ENCODE measurements at places on chromosomes 12 and 14. TPM values are rescaled to one million over a fixed set of nuclear protein-coding genes. Genes with fewer than 3 reads are reported as not detected.

- DNase-seq, result no peak
Measured at GRCh38 chr14:77489041-77489440, 9.6 kb downstream of the ISM2 start.

GRCh38 chr12:104681012-104681690 is 224.4 kb downstream of the CHST11 start:
- no peak for DNase-seq

- DNase-seq, result no peak
Measured at GRCh38 chr12:64810831-64811230, 13.6 kb upstream of the TBC1D30 start.

- no peak for DNase-seq
Measured at GRCh38 chr14:53955229-53955556, 1.4 kb downstream of the BMP4 start.

- DNase-seq, result peak; percentile 29
Measured at GRCh38 chr14:33210311-33210710, 271.6 kb downstream of the NPAS3 start.

GRCh38 chr14:95320955-95321600 is 1.4 kb upstream of the CLMN start:
- DNase-seq, result no peak

B4GALNT1 gene
- 0.84 TPM for polyA plus RNA-seq

DNA sequence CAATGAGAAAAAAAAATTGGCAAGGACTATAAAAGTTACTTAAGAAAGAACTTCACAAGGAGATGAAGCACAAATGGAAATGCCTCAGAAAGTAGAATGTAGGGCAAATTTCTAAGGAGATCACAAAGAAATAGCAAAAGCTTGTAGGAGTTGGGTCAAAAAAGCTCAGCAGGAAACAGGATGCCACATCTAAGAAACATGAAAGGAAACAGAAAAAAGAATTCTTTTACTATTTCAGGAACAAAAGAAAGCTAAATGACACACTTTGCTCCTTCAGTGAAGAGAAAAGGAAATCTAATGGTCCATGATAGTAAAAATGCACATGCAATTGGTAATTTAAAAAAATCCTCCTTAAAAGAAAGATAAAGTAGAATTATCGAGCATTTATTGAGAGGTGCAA is 452.1 kb upstream of the GARIN6 start:
- no peak for DNase-seq

DNA sequence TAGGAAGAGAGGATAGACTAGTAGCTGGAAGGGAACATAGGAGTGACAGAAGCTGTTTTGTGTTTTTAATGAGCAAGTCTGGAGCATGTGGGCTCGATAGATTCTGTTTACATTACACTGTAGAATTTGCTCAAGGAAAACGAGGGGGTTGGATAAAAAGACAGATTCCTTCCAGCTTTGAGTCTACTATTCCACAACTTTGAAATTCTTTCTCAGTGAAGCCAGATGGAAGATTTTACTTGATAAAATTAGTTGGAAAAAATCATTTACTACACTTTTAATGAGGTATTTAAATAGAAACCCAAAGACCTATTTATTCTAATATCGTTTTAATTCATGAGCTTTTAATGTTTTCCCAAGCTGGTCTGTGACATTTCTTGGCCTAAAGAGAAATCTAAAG is 19.5 kb upstream of the EPS8 start:
- DNase-seq, result peak; percentile 55

RFLNA gene
- 7.6 TPM for polyA plus RNA-seq

DNA sequence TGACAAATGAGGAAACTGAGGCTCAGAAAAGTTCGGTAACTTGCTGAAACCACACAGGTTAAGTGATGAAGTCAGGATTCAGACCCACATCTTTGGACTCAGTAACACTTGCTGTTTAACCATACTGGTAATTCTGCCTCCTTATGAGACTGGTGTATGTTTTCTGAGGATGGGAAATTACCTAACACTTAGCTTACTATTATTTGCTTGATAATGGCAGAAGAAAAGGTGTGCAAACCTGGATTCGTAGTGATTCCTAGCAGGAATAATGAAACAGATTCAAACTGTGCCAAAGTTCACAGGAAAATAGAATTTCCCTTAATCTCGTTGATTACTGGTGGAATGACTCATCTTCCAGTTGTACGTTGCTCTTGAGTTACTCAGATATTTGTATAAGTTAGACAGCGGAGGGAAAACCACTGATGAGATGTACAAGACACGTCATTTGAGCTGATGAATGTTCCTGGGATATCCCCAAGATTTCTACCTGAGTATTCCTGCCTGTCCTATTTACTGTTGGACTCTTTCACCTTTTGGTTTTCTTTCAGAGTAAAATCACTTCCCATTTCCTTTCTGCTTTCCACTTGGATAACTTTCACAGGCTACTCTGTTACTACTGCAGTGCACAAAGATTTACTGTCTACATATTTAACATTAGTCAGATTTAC is 37.5 kb downstream of the PRORP start:
- DNase-seq, result no peak

DNA sequence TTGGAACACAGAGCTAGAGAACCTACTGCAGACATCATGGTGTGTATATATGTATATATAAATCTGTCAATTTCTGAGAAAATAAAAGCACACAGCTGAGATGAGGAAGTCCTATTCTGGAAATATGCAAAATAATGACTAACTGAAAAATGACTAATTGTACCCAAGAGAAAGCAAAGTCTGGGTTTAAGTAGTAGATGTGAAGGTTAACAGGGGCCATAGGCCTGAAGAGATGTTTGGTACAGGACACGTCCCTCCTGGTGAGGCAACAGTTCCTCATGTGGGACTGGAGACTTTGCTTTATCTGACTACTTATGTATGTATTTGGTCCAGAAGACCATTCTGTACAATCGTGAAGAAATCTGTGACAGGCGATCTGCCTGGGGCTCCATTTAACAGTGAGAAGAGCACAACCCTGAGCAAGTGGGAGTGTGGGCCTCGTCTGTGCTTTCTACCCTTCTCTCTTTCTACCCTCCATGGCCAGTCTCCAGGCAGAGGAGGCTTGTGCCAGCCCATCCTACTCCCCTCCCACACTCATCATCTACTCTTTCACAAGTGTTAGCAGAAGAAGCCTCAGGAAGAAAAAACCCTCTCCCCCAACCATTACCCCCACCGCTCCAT is 67.5 kb downstream of the SLC41A2 start:
- no peak for DNase-seq

DNA sequence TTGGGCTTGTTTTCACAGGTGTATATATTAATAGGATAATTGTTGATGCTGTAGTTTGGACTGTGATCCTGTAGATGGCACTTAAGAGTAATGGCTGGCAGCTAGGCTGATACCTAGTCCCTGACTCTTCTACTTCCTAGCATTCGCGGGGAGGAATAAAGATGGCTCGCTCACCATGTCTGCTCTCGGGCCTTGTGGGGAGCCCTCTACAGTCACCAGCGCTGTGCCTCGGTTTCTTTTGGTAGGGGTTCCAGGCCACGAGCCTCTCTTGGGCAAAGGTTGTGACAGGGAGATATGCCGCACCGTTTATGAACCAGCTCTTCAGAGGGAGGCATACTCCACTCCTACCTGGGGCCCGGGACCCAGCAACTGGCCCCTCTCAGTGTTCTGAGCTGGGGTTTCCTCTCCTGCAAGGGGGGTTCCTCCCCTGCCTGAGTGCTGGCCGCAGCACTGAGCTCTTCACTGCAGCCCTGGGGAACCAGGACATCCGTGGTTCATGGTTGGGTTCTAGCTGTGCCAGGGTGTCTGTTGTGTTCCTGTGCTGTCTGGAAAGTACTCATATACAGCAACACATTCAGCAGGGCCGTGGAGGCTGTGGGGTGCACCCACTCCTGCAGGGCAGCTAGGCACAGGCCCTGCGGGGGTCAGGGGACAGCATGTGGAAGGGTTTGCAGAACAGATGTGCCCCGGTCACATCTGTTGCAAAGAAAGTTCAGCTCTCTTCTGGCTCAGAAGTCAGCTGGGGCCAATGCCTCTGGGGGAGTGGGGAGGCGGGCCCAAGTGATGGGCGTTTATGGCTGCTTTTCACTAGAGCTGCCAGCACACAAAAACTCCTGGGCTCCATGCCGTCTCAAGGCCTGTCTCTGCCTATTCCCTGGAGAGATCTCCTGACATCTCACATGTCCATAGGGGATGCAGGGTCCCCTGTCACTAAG is 147.9 kb downstream of the PPFIA2 start:
- DNase-seq, result no peak

DNA sequence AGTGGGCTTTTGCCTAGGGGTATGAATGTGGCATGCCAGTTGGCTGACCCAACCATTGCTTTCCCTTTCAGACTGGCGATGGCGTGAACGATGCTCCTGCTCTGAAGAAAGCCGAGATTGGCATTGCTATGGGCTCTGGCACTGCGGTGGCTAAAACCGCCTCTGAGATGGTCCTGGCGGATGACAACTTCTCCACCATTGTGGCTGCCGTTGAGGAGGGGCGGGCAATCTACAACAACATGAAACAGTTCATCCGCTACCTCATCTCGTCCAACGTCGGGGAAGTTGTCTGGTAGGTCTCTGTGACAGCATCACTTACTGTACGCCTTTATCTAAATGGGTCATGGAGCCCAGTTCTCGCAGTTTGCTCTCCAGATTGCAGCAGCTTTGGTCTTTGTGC is 61.1 kb downstream of the ATP2A2 start:
- DNase-seq, result no peak

All from renal cortex interstitium (tissue), 15 donors.